ENCODE measurements at places on chromosomes 7 and 10.

- no peak for DNase-seq
Observed at GRCh38 chr7:41979834-41980307, 257.1 kb downstream of the GLI3 start.

DNA sequence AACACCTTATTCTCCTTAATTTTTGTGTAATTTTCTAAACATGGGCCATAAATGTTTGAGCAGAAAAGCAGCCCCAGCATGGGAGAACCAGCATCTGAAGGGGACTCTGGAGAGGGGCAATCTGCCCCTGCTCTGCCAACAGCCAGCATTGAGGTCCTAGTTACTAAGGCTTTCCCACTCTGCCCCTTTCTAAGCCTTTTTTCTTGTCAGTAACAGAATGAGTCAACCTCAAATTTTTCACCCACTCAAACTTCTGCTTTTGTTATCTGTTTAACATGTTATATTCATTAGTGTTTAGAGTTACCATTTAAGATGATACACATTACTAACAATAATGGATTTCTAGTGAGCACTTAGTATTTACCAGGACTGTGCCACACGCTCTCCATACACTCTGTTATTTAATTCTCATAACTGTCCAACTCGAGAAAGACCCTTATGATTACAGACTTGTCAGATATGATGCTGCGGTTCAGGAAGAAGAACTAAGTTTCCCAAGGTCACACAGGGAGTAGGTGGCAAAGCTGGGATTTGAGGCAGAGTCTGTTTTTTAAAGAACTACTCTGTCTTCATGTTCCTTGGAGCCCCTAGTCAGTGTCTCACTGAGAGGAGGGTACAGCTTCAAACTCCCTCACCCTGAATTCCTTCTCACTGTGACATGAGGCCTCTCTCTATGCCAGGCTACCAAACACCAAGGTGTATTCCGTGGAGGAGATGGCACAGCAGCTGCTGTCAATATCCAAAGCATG is 19.9 kb upstream of the GPAM start:
- no peak for DNase-seq

DNA sequence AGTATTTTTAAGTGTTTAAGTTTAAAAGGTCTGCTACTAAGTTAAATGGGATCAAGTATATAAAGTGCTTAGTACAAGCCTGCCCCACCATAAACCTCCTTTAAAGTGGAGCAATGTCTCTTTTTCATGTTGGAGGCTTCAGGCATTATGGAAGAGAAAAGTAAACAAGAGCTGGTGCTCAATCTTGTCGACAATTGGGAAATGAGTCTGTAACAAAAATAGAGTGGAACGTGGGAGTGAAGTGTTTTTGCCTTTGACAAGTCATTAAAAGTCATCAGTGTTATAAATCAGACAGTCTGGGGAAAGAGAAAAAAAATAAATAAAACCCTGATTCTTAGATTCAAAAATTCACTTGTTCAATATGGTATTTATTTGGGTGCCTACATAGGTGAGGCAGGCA is 44.7 kb downstream of the DNAJC12 start:
- DNase-seq = peak; percentile 51

DNA sequence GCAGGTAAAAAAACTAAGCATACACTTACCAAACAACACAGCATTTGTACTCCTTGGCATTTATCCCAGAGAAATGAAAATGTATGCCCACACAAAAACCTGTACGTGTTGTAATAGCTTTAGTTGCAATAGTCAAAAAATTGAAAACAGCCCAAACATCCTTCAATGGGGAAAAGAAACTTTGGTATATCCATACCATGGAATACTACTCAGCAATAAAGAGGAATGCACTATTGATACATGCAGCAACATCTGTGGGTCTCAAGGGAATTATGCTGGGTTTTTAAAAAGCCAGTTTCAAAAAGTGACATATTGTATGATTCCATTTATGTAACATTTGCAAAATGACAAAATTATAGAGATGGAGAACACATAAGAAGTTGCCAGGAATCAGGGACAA is 35.4 kb downstream of the DPCD start:
- no peak for DNase-seq

GRCh38 chr10:19918794-19919193 is 102.6 kb downstream of the PLXDC2 start:
- DNase-seq = no peak

DNA sequence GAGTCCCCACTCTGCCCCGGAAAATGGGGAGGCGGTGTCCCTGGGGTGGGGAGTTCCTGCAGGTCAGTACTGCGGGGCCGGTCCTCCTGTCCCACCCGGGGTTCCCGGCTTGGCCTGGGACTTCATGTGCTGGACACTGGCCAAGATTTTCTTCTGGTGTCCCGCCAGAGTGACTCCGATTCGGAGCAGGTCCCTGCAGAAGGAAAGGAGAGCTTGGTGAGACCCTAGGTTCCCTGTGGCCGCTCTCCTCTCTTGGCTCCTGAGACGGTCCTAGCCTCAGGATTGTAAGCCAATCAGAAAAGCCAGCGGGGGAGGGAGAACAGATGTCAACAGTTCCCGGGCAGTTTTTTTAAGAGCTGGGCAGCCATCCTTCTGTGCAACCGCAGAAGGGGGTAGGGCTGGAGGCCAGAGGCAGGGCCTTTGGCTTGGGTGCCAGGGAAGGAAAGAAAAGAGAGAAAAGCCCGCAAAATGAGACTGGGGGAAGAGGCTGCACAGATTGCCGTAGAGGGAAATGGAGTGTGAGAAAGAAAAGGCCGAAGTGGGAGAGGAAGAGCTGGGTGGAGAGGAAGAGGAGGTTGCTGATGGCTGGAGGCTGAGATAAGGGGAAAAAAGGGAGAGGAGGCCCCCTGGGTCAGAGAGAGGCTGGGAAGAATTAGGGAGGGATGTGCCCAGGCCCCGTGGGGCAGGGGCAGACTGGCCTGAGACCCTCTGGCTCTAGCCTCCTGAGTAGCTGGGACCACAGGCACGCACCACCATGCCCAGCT is 23.7 kb downstream of the EPHB4 start:
- DNase-seq = peak; percentile 89

DNA sequence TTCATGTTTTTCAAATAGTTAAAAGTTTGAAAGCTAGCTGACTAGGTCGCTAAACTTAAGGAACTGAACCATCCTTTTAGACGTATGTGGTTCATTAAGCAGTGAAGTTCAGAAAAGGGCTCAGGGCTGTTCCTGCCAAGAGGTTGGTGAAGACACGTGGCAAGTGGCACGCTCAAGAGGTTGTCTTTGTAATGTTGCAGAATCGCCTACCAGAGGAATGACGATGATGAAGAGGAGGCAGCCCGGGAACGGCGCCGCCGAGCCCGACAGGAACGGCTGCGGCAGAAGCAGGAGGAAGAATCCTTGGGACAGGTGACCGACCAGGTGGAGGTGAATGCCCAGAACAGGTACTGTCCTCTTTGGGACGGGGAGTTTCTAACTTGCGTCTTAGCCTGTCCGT is 57.8 kb upstream of the AGBL3 start:
- DNase-seq = no peak

DNA sequence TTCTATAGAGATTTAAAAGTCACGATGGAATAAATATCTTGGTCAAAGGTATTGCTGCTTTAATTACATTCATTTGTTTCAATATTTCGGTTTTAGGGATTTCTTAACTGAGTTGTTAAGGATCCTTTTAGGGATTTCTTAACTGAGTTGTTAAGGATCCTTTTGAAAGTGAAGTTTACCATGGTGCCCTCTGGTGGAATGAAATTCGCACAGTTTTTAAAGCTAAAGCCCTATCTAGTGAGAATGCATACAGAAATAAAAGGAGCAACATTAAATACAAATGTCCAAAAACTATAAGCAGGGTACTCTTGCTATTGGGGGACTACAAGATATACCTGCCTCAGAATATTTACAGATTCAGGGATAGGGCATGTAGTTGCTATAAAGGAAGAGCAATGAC is 193.7 kb downstream of the RNLS start:
- peak; percentile 53 for DNase-seq

DNA sequence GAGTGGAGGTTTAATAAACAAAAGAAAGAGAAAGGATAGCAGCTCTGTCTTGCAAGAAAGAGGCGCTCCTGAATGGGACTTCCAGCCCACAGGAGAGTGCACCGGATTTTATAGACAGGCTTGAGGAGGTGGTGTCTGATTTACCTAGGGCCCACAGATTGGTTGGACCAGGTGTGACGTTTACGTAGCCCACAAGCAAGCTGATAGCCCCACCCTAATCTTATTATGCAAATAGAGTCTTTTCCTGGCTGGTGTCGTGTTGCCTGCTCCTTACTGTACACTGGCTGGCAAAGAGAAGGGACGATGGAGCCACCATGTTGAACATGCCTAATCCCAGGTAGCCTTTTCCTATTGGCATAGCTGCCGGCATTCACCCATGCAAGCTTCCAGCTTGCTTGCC is 319.7 kb upstream of the POM121L12 start:
- no peak for DNase-seq

- DNase-seq = no peak
Observed at GRCh38 chr7:123143252-123144006, 56.3 kb downstream of the SLC13A1 start.

All from NCI-H1417 (cell line).